NCI-H446 (cell line): ENCODE measurements at places on chromosomes 2 and 18.
A peak's percentile ranks its signal among the peaks of the same experiment; 100 is the strongest.

DNA sequence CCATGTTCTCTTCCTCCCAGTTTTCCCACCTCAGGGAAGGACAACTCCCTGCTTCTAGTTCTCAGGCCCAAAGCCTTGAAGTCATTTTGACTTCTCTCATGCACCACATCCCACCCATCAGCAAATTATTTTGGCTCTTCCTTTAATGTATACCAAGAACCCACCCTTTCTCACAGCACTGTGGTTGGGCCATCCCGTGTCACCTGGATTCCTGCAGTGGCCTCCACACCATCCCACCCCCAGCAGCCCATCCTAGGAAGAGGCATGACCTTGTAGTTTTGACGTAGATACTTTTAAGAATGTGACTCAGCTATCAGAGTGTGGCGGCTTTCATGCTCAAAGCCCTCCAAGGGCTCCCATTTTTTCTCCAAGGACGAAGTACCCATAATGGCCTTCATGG is 25.6 kb upstream of the CCDC68 start:
- DNase-seq: no peak

GRCh38 chr2:233448220-233448559 is 93.9 kb downstream of the DGKD start:
- no peak for DNase-seq

- no peak for DNase-seq
These were observed 8.3 kb downstream of the TRAPPC12 start for GRCh38 chr2:3387644-3388411.

DNA sequence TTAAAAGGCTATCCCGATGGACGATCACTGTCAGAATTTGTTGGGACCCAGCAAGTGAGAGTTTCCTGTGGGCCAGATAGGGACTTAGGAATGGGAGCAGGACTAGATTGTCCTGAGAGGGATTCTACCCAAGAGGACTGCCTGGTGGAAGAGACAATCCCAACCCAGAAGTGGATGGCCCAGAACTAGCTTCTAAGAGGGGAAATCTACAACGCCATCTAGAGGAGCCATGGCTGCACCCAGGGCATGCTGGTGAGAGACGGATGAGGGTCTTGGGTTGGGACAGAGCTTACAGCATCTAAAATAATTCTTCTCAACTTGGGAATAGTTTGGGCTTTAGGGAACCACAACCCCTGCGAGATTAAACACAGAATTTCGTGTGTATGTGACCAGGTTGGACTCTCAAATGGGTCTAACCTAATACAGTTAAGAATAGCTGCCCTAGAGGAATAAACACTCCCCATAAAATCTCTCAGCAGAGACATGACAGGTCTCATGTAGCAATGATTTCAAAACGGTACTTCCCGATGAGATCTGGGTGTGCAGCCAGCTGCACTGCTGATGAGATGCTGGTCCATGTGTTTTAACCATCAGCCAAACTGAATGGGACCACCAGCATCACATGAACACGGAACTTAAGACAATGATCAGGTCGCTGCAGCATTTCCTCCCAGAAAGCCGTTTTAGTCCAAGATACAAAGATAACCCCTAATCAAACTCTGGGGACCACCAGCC is 50.8 kb downstream of the CCBE1 start:
- DNase-seq: no peak

DNA sequence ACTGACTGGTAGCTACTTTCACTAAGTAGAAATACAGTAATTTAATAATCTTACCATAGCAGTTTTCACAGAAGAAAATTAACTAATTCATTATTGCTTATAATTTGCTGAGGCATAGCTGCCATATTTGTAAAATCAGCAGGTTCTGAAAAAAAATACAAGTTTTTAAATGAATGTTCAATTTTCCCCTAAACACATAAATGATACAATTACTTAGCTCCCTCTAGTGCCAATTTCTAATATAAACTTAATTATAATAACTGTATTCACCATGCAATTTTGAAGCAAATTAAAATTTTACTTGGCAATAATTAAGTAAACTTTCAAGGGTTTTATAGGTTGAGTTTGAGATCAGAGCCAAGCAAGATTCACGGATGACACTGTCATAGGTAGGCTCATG is 1321.6 kb upstream of the ACVR2A start:
- DNase-seq: no peak

- no peak for DNase-seq
These were observed 37.5 kb downstream of the ITGB1BP1 start for GRCh38 chr2:9385841-9386240.

GRCh38 chr2:190378880-190379237 is 29.3 kb upstream of the MFSD6 start:
- no peak for DNase-seq

DNA sequence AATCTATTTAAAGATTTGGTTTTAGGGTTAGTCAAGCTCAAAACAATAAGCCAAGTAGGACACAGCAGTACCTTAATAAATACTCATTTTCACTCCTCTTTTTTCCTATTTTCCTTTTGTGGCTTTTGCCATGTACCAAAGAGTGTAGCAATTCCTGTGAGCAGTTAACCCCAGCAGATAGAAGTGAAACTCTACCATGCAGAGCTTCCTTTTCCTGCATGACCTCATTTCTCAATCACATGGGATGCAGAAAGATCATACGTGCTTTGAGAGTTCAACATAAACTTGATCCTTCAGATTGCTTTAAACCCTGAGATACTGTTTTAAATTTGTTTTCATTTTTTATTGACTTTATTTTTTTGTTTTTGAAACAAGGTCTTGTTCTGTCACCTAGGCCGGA is 99.1 kb upstream of the ARHGAP15 start:
- DNase-seq: no peak

DNA sequence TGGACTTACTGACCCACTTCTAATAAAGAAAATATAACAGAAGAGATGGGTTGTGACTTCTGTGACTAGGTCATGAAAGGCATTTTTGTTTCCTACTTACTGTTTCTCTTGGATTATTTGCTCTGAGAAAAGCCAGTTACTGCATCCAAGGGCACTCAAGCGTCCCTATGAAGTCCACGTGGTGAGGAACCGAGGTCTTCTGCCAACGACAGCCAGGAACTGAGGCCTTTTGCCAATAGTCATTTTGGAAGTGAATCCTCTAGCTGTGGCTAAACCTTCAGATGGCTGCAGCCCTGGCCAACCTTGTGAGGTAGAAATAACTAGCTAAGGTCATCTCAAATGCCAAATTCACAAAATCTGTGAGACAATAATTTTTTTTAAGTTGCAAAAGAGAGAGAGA is 449.8 kb upstream of the RGPD4 start:
- peak; percentile 78 for DNase-seq

- DNase-seq: no peak
These were observed 78.4 kb downstream of the MARCHF4 start for GRCh38 chr2:216293883-216294282.

DNA sequence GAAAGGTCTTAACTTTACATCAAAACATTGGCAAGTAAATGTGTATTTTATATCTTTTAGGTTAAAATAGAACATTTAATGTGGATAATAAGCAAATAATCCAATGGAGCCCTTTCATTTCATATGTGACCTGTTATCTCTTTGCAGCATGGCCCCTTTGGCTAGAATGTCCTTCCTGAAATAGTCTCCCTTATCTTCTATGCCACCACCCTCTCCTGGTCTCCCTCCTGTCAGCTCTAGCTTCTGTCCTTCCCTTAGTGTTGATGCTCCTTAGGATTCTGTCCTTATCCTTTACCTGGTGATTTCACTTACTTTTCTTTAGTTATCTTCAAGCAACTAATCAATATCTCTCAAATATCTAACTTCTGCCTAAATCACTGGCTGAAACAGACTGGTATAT is 87.1 kb upstream of the TFCP2L1 start:
- DNase-seq: no peak

GRCh38 chr2:216590780-216591179 is 42.4 kb upstream of the IGFBP2 start:
- DNase-seq: peak; percentile 75

DNA sequence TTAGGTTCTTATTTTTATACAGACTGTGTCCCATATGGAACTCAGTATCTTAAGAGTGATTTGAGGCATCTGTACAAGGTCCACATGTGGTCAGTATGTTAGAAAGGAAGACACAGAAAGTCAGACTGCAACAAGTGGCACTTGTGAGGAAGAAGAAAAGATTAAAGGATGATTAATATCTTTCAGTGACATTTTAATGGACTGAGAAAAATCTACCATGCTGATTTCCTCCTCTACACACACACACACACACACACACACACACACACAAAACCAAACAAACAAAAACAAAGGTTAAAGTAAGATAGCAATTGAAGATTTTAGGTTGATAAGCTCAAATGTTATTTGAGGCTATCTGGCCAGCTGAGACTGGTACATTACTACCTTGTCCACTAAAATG is 94.5 kb upstream of the CHRNA1 start:
- no peak for DNase-seq

- no peak for DNase-seq
These were observed at the start of gene ASB18 for GRCh38 chr2:236264256-236264655. ASB18 (minus strand) TSS chr2:236264406; CDS start chr2:236264345, 61 bp downstream.

GRCh38 chr18:13823707-13824395 is at the start of gene MC5R:
MC5R (plus strand) TSS chr18:13824149; CDS start chr18:13825766, 1,617 bp downstream.
- peak; percentile 67 for DNase-seq

- no peak for DNase-seq
These were observed 35.9 kb upstream of the MYO1B start for GRCh38 chr2:191209340-191209739.
